Hair follicle dermal papilla cell (primary cell): ENCODE measurements at places on chromosomes 16 and 17. TPM values are rescaled to one million over a fixed set of nuclear protein-coding genes. Genes with fewer than 3 reads are reported as not detected.

The FOXN1 gene
- total RNA-seq, result not detected in 2 replicates

The CCL17 gene
- not detected in 2 replicates for total RNA-seq

The RNF43 gene
- 0.12 and 0.32 TPM in 2 replicates for total RNA-seq

The RAB37 gene
- total RNA-seq, result 0.49 and 0.85 TPM in 2 replicates

The FGF11 gene
- 0.97 and 1.8 TPM in 2 replicates for total RNA-seq

The CDH13 gene
- 48.8 and 53.1 TPM in 2 replicates for total RNA-seq
